Erythroblast (primary cell): ENCODE measurements at places on chromosomes 11 and 22.

DNA sequence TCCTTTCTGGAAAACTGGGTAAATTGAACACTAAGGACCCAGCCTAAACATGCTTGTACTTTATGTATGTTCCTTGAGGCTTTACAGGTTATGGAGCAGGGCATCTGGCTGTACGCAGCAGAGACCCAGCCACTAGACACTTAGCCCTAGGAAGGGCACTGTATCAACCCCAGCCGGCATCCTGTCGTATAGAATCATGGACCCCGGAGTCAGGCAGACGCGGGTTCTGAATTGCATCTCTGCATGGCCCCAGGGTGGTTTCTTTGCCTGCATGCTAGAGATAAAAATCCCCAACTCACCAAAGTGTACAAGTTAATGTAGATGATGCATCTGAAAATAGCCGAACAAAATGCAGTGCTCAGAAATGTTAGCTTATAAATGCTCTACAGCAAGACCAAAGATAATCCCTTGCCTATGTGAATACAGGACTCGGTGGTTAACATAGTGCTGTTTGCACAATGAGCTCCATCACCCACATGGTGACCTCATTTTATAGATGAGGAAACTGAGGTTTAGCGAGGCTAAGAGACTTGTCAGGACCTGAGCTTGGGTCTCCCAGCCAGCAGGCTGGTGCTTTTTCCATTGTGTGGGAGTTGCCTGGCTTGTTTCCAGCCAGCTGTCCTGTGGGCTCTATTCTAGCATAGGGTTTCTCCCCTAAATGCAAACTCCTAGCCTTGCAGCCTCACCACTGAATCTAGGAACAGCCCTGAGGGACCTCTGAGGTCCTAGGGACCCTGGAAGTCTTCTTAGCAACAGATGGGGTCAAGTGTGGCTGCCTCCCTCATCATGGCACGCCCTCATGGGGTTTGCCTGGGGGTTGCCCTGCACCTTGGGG lies 7.3 kb downstream of the CD6 start:
- no peak for DNase-seq

DNA sequence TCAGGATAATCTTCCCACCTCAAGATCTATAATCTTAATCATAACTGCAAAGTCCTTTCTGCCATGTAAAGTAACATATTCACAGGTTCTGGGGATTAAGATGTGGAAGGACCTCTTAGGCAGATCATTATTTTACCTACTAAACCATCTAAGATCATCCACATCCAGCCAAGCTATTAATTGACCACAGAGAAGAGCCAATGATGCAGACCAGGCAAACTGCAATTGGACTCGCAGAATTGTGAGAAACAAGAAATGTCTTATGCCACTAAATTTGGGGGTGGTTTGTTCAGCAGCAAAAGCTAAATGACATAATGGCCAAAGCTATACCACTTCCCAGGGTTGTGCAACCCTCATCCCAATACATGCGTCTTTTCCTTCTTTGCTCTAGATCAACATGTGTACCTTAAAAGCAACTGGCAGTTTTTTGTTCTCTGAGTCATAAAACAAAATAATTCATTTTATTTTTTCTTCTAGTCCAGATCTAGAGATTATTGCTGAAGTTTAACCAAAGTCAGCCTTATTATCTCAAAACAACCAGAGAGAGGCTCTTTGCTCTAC lies 88.7 kb upstream of the CHRM4 start:
- no peak for DNase-seq

DNA sequence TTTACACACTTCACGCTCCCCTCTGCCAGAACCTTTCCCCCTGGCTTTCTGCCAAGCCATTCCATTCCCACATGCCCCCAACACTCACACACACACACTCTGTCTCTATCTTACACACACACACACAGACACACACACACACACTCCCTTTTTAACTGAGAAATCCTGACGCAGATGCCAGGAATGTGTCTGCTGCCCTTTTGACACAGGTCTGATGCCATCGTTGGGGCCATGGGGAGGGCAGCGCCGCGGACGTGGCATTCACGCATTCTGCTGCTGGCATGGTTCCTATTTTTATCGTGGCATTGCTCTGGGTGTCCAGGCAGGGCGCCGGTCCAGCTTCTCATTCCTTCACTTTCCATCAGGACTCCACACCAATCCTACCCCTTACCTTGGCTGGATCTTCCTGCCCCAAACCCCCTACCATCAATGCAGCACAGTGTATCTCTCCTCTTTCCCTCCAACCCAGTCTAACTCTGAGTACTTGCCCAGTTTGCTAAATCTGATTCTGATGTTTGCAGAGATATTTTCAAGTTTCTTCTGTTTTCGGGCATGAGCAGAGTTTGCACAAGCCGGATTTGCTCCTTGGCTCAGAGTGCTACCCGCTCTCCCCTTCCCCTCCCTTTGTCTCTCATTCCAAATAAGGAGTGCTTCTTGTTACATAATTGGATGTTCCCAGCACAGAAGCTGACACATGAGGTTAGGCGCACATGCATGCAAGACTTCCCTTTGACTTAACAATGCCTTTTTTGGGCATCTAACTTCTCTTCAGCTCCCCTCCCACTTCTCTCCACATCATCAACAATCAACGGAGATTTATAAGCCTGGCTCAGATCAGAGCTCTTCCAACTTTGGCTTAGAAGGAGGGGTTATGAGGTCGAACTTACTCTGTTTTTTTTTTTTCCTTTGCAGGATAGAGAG lies 18.8 kb downstream of the SNX19 start:
- DNase-seq = no peak

DNA sequence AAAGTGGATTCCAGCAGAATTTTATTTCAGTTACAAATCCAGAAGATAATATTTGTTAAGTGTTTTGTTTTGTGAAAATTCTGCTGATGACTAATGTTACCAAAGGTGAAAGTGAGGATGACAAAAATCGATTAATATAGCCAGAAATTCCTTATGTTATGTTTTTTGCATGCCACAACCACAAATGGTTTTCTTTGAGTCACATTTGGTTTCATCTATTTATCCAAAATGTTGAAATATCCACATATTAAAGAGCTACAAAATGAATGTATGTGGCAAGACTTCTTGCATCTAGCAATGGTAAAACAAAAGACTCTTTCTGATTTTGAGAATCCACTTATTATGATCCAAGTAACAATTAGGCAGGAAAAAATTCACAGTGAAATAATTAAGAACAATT lies 150.1 kb upstream of the LRRC4C start:
- DNase-seq = no peak

DNA sequence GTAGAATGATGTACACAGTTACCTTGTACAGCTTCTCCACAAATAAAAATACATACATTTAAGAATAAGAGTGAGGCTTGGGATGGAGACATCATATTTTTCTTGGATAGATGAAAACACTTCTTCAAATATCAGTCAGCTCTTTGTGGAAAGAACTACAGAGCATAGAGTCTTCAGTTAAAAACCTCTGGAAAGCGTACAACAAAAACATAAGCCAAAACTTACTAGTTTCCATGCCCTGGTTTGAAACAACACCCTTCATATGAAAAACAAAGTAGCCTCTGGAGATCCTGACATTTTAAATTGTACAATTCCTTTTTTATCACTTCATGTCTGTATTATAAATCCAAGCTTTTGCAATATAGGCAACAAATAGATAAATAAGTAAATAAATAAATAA lies 7.0 kb upstream of the CEP126 start:
- no peak for DNase-seq

DNA sequence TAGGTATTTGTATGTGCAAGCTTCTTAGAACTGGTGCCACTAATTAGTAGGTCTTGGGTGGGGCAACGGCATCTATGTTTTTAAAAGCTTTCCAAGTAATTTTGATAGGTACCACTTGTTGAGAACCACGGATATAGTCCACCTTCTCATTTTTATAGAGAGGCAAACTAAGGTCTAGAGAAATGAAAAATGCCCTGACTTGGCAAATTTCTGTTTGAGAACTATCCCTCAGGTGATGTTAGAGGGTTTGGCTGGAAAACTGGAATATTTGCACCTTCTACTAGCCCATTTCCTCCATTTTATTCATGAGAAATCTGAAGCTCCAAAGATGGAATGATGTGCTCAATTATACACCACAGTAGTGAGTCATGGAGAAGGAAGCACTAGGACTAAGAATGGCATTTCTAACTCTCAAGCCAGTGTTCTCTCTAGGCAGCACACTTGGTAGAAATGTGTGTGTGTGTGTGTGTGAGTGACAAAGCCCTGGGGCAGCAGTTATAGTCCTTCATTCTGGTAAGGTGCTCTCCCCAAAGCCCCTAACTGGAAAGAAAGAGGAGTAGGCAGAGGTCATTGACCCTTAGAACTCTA lies 1.8 kb upstream of the TMEM86A start:
- no peak for DNase-seq
